ENCODE measurements at places on chromosomes 12 and 14. TPM values are rescaled to one million over a fixed set of nuclear protein-coding genes. Genes with fewer than 3 reads are reported as not detected.

DNA sequence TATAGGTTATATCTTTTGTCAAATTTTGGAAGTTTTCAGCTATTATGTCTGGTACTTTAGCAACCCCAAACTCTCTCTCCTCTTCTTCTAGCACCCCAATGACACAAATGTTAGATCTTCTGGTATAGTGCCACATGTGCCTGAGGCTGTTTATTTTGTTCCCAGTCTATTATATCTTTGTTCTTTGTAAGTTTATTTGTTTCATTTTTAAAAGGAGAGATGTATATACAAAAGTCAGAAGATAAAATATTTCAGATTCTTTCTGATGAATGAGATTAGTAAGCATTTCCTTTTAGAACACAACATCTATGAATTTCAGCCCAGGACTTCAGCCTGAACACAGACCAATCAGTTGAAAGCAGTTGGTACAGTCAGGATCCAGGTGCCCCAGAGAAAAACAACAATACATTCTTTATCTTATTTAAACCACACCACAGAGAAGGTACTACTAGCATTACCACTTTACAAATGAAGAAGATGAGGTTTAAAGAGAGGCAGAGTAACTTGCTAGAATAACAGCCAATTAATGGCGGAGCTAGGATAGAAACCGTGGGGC is 114.1 kb upstream of the BTG1 start:
- peak; percentile 3 for DNase-seq

The IGF1 gene
- 0.63 TPM for total RNA-seq

DNA sequence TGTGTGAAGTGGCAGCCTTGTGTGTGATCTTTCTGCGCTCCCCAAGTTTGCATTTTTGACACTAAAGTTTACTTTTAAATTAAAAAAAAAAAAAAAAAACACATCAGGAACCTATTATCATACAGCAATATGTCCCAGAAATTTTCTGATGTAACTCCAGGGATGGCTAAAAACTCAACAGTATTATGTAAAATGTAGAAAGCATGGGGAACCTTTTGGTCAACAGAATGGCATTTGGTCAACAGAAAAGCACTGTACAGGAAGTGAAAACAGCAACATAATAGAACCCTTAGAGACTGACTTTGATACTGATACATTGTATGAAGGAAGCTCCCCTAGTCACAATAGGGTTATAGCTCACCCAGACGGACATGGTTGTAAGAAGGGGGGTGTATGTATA is 224.3 kb downstream of the ITPR2 start:
- peak; percentile 25 for DNase-seq

The NXPH4 gene
- total RNA-seq: 2.4 TPM

- DNase-seq: no peak
These were observed 50.7 kb upstream of the C12orf71 start for GRCh38 chr12:27133022-27133590.

DNA sequence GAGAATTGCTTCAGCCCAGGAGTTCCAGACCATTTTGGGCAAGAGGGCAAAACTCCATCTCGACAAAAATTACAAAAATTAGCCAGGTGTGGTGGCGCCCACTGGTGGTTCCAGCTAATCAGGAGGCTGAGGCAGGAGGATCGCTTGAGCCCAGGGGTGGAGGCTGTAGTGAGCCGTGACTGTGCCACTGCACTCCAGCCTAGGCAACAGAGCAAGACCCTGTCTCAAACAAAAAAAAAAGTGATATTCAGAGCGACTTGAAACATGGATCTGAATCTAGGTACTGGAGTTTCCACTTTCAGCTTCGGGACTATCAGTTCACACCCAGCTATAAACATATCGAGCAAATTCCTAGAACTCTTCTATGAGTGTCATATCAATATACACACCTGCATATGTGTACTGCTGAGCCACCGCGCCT is 16.3 kb upstream of the RNF34 start:
- no peak for DNase-seq

DNA sequence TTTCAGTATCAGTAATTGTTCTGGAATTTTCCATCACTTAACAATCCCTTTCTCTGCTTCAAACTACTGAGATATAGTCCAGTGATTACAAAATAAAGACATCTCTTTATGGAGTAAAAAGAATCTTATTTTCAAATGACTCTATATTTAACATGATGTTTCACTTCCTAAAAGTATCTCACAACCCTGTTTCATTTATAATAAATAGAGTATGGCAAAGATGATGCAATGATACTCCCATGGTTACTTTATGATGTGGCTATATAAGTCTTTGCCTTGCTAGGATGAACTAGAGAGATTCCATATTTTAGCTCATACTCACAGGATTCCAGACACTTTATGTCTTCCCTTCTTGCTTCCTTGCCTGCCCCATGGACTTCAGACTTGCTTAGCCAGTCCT is 953.5 kb upstream of the MDGA2 start:
- no peak for DNase-seq

DNA sequence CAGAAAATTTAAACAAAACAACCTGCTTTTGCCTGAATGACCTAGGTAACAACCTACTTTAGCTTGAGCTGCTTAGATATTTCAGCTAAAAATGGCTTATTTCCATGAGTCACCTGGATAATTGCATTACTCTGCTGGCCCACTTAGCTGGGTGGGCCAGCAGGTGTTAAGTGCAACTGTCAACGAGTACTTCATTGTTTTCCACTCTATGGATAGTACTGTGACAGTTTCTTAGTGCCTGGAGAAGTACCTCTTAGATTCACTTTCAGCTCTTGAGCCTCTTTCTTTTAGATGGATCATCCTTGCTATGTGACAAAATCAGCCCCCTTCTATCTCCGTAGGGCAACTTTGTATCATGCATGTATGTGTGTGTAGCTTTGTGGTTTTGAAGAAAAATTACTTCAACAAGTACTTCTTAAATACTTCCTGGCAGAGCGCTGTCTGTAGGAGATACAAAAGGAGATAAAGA is 368.2 kb upstream of the ATP2B1 start:
- DNase-seq: no peak

- DNase-seq: no peak
These were observed 92.4 kb upstream of the OVCH1 start for GRCh38 chr12:29589851-29590250.

DNA sequence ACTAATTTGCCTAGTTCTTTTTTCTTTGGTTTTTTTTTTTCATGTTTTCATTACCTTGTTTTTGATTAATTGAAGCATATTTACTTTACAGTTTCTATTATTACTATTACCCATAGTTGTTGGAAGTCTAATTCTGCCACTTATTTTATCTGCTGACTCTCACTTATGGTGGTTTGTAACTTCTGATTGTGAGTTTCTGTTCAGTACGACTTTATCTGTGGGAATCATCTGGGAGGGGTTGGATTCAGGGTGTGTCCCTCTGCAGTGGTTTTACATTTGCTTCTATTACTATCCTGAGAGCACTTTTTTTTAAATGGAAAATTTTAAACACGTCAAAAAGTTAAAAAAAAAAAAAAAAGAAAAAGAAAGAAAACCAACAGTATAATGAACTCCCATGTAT is 26.4 kb upstream of the SOS2 start:
- DNase-seq: peak; percentile 22

- DNase-seq: no peak
These were observed 509.6 kb downstream of the FUT8 start for GRCh38 chr14:65922142-65922541.

GRCh38 chr12:65204886-65205525 is 35.6 kb downstream of the LEMD3 start:
- DNase-seq: no peak

The B3GNT4 gene
- total RNA-seq: not detected

GRCh38 chr14:31060253-31060875 is 34.2 kb upstream of the STRN3 start:
- no peak for DNase-seq

- DNase-seq: no peak
These were observed 19.7 kb upstream of the TDRD9 start for GRCh38 chr14:103908580-103908979.

GRCh38 chr12:117063162-117063911 is 35.9 kb downstream of the TESC start:
- DNase-seq: no peak

- DNase-seq: no peak
These were observed 19.1 kb upstream of the RAD52 start for GRCh38 chr12:968545-968944.

GRCh38 chr12:26683443-26683842 is 149.6 kb downstream of the ITPR2 start:
- DNase-seq: no peak

GRCh38 chr12:53939141-53940108 is 794 bp downstream of the HOXC13 start:
- peak; percentile 31 for DNase-seq

- DNase-seq: peak; percentile 85
These were observed 43.3 kb upstream of the NT5DC3 start for GRCh38 chr12:103884316-103884715.

GRCh38 chr14:92903359-92903758 is 19.6 kb upstream of the CHGA start:
- no peak for DNase-seq

The ARG2 gene
- total RNA-seq: 0.74 TPM

GRCh38 chr12:125283521-125283920 is 218.3 kb downstream of the AACS start:
- DNase-seq: no peak
